Left hindlimb (tissue), 1 donor: ENCODE measurements at places on chromosomes 2 and 18.

DNA sequence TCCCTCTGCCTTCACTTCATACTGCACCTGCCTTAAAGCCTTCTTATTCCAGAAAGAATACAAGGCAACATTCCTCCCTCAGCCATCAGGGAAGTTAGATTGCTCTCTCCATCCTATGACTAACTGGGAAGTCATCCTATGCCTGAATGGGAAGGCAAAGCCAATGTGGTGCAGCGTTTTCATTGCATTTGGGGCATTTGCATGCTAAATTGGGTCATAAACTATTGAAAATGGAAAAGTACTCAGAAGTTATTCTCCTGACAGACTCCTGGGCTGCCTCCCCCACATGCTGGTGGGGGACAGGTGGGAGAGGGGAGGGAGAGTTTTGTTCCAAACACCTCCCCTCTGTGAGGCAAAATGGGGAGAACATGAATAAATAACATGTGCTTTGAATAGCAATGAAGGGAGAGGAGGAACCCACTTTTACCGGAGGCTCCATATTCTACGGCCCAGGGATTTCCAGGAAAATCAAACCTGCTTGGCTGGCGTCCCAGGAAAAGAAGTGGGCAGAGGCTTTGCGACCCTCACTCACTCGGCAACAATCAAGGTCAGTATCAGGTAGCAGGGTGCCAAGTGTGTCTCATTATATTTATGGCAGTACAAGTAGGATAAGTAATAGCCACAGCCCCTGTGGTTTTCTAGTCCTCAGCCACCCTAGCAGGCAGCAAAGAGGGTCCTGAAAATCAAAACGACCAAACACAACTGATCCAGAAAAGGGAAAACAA, 84.1 kb downstream of the BOD1L2 start:
- no peak for DNase-seq

DNA sequence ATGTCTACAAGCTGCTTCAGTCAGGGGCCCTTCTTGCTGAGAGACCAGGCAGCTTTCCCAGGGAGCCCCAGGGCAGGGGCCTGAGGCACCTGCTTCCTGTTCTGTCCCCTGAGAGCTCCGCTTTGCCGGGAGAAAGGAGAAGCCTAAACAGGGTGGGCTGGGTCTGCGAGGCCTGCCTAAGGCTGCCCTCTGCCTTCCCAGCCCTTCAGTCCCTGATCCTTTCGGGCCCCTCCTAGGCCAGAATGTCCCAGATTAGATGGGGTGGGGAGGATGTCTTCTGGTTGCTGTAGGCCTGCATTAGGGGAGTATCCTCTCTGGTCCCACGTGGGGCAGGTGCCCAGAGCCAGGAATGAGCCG, 72.4 kb downstream of the TGOLN2 start:
- no peak for DNase-seq

GRCh38 chr2:219769090-219769910, 141.9 kb downstream of the SLC4A3 start:
- peak; percentile 83 for DNase-seq

GRCh38 chr2:239393388-239393940, 7.4 kb downstream of the HDAC4 start:
- no peak for DNase-seq

DNA sequence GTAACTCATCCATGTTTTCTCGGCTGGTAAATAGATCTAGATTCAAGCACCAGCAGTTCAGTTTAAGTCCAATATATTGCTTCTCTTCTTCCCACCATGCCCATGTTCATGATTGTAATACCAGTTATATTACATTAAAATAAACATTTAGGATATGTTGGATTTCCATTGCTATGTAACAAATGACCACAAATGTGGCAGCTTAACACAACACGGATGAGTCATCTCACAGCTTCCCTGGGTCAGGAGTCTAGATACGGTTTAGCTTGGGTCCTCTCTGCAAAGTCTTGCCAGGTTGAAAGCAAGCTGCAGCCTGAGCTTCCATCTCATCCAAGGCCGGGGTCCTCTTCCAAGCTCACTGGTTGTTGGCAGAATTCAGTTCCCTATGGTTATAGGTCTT, 39.4 kb upstream of the SMAD2 start:
- DNase-seq: no peak

DNA sequence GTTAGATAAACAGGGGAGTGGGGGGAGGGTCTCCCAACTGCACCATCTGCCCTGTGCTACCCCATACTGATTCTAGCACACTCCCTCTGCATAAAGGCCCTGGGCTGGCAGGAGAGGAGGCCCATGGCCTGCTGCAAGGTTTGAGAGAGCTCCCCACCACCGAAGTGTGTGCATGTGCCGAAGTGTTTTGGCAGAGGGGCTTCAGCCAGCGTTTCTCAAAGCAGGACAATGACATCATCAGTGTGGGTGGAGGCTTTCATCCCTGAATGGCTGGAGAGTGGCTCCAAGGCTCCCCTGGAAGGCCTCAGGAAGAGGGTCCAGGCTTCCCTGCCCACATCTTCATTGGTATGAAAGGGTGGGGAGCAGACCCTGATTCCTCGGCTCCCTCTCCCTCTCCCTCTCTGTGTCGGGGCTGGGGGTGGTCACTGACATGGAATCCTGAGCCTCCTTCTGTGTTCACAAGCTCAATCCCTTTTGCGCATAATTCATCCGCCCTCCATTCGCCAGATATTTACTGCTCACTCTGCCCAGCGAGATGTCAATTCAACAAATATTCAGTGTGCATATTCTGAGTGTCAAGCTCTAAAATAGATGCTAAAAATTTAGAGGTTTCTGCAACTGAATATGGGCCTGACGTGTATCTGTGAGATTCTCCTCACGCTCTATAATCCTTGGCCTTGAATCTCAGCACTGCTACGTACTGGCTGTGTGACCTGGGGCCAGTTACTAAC, 122.1 kb downstream of the CELF4 start:
- DNase-seq: no peak

- peak; percentile 86 for DNase-seq
These were observed at the start of gene SDC1 for GRCh38 chr2:20224716-20225293. TSS of gene SDC1 (minus strand) at chr2:20225130. CDS start at chr2:20224867, 263 bp downstream.

DNA sequence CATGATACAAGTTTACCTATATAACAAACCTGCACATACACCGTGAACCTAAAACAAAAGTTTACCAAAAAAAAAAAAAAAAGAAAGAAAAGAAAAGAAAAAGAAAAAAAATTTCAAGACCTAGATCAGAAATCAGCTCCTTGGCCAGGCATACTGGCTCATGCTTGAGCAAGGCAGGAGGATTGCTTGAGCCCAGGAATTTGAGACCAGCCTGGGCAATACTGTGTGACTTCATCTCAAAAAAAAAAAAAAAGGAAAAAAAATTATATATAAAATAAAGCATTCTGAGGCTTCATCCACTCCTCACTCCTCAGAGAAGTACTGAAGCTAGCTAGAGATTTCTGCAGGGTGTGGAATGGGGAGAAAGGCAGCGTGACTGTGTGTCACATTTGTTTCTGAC, 11.8 kb upstream of the PROC start:
- DNase-seq: no peak

DNA sequence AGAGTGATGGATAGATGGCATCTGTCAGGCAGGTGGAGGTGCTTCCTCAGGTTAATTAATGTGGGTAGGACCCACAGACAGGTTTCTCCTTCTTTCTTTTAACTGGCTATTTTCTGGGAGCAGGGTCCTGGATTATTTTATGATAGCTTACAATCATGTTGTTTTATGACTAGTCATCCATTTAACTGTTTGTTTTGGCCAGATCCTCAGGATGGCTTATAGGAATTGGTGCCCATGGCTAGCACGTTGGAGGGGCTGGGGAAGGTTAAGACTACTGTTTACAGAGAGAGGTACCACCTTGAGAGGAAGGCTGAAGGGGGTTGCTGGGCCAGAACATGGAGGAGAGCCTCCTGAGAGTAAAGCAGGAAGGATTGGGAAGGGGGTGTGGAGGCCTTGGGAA, 78.0 kb upstream of the MGAT5 start:
- no peak for DNase-seq

DNA sequence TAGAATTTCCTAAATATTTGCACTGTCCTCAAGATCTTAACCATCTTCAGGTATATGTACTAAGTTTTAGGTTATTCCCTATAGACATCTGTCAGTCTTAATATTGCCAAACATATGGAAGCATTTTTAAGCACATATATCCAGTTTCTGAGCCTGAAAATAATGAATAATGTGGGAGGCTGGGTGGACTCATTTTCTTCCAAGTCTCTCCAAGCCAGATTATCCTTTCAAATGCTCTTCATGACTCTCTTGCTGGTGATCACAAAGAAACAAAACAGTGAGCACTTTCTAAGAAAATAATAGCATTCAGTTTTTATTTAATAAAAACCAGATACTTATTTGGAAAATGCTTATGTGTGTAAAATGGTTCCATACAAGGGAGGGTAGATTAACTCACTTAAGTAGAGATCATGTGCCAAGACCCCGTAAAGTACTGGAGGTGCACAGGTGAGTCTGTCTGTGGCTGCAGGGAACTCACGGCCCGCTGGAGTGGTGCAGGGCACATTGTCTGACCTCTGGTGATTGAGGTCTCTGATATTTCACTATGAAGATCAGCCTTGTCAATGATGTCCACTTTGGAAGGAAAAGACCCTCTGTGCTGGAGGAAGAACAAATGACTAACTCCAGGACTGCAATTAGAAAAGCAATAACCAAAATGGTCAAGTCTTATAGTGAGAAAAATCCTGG, 161.6 kb downstream of the TMEM18 start:
- DNase-seq: no peak

DNA sequence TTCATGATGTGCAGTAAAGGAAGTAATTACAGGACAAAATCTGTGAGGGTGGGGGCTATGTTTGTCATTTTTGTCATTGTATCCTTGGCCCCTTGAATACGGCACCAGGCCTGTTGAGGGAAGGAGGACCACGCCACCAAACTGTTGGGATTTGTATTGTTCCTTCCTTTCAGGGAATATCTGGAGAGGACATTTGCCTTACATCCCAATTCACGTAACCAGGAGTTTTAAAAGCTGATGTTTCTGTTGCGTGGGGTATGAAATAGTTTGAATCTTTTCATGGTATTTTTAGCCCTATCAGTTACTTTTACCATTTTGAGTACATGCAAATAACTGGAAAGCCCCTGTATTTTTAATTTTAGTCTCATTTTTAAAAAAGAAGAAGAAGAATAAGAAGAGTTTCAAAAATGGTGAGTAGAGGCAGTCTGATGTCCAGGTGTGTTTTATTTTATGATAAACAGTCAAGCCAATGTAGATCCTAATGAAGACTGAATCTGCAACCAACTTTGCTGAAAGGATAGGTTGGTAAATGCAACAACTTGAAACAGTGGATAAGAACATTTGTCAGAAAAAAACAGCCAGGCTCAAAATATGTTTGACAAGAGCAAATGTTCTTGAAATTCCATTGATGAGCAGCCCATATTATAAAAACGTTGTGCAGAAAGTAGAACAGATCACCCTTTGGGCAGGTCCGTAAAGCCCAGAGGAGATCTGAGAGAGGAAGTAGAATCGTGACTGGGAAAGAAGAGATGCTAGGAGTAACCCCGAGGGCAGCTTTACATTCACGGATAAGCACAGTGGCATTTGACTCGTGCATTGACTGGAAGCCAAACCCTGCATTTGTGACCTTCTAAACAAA, 54.5 kb downstream of the RASGRP3 start:
- no peak for DNase-seq
